ENCODE measurements at places on chromosomes 4 and X.

- DNase-seq: no peak
Measured at GRCh38 chr4:39657465-39657864, 18.8 kb upstream of the SMIM14 start.

DNA sequence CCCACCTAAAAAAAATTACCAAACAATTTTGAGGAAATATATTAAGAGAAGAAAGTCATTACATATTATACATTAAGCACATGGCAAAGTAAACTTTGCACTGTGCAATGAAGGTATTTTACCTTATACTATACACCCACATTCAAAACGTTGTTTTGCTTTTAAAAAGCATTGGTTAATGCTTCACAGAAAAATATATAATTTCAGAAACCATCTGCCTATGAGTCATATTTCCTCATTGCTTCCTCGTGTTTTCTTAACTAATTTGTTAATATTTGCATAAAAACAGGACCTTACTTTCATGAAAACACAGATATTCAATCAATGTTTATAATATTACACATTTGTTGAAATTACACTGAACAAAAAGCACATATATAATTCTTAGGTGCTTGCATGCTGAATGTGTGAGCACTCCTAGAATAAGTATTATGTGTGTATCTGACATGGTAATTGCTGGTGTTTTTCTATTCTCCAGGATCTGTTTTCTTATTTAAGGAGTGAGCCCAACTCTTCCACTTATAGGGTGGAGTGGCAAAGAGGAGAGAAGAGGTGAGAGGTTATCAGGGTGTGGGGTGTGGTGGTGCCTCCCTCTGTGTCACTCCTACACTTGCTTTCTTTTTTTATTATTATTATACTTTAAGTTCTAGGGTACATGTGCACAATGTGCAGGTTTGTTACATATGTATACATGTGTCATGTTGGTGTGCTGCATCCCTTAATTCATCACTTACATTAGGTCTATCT is 95.1 kb upstream of the IQCM start:
- DNase-seq: no peak

DNA sequence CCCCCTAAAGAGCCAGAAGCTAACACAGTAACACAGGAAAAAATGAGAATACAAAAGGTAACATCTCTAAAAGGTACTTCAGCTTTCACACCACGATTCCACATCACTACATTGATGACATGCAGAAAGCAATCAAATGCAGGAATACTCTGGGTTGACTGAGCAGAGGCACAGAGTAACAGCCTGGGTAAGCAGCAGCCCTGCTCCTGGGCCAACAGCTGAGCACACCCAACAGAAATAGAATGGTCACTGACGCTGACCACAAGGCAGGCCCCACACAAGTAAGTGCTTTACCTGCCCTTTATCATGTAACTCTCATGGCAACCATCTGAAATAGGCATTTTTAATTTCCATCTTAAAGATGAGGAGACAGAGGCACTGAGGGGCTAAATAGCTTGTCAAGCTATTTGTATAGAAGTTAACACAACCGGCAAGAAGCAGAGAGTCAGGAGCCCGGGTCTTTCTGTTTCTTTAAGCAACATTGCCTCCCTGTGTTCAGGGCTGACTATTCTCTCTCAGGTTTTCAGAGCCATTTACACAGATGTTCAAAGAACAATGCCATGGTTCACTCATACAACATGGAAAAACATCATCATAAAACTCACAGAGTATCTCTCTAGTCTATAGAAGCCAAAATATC is 168.9 kb downstream of the ZNF674 start:
- peak; percentile 68 for DNase-seq

- no peak for DNase-seq
Measured at GRCh38 chr4:181007751-181008150, 1235.5 kb upstream of the TENM3 start.

DNA sequence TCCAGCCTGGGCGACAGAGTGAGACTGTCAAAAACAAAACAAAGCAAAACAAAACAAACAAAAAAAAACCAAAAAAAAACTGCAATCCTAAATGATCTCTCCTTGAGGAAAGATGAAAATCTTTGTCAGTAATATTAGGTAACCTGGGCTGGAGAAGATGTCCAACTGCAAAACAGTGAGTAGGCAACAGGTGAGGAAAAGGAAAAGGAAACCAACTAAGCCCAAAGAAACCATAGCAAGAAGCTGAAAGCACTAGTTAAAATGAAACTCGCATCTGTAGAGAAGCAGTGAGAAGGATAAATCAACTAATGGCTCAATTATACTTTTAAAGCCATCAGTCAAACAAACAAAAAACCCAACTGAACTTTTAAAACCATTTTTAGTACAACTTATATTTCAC is 54.2 kb downstream of the ENOX2 start:
- DNase-seq: no peak

- no peak for DNase-seq
Measured at GRCh38 chr4:38141808-38142500, 181.8 kb downstream of the PTTG2 start.

DNA sequence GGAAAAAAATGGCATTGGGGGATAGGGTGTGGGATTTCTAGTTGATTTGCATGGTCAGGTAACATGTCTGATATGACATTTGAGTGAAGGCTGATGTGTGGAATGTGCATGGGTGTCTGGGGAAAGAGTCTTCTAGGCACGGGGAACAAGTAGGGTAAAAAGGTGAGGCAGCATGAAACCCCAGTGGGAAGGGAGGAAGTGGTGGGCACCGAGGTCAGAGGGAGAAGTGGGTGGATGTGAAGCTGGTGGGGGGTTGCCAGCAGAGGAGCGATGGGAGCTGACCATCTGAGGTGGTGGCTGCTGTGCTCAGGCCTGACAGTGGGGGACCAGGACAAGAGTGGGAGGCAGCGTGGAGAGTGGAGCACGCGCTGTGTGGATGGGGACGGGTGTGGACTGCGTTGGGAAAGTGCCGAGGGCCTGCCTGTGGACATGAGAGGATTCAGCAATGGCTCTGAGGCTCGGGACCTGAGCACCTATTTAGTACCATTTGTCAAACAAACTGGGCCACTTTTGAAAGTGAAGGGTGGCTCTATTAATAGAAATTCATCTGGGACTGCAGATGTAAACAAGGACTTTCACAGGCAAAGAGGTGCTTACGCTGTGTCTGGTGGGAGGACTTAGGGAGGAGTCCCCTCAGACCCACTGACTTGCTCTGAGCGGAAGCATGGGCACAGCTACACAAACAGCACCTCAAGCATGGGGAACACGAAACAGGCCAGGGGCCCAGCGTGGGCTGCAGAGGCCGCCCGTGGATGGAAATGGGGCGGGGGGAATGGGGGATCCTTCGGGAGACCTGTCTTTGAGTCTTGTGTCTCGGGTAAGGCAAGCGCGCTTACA is 16.7 kb upstream of the S100P start:
- no peak for DNase-seq

DNA sequence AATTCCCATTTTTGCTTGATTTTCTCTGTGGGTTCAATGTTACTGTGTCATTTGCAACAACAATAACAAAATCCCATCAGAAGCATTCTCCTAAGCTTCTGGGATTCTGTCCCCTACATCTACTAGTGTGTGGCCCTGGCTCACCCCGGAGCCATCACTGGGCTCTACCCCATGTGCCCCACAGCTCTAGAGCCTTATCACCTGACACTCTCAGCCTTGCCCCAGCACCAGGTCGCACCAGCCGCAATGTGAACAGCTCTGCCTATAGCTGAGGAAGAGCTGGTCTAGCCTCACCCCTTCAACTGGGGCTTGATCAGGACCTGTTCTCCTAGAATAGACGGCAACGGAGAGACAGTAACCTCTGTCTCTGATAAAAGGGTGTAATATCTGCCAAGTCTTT is 161.7 kb downstream of the SHROOM3 start:
- DNase-seq: no peak

DNA sequence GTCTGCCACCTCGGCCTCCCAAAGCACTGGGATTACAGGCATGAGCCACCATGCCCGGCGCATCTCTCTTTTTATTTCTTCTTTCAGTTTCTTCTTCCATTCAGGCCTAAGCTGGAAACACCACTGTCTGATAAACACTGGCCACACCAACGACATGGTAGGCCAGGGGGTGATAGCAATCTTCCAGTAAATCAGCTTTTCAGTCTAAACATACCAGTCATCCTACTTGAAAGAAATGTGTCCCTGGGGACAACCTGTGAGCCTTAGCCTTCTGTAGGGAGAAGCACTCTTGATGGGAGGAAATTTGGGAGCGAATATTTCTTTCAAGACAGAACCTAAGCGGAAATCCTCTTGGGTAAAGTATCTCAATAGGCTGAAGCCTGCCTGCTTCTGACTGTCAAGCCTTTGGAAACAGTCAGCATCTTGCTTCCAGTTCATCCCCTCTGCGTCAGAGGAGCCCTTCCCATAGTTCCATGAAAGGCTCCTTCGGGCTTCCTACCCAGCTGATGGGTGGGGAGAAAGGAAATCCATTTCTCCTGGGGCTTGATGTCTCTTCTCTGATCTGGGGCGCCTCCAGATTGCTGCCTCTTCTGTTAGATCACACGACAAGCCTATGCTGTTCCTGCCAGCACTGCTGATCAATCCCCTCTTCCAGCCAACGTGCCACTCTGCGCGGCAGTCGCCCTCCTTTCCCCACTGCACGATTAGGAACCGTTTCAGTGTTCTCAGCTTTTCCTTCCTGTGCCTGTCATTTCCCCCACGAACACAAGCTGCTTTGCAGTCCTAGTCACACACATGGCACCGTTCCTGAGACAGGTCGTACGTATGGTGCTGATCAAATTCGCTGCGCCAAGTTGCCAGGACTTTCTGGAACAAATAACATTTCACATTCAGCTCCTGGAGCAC is 49.5 kb upstream of the CBR4 start:
- DNase-seq: no peak

DNA sequence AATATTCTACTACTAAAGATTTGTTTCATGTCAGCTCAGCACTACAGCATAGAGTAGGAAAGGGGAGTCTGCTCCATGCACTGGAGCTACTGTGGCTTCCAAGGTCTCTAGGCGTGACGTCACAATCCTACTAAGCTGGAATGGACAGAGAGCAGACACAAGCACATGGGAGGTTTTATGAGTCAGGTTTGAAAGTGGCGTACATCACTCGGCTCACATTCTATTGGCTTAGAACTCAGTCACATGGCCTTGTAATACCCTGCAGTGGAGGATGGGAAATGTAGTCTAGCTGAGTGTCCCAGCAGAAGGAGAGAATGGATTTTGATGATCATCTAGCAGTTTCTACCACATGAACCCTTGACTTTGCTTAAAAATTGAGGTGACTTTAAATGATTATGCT is 624.8 kb upstream of the ATOH1 start:
- no peak for DNase-seq

- DNase-seq: no peak
Measured at GRCh38 chr4:77797239-77797638, 21.9 kb downstream of the CNOT6L start.

DNA sequence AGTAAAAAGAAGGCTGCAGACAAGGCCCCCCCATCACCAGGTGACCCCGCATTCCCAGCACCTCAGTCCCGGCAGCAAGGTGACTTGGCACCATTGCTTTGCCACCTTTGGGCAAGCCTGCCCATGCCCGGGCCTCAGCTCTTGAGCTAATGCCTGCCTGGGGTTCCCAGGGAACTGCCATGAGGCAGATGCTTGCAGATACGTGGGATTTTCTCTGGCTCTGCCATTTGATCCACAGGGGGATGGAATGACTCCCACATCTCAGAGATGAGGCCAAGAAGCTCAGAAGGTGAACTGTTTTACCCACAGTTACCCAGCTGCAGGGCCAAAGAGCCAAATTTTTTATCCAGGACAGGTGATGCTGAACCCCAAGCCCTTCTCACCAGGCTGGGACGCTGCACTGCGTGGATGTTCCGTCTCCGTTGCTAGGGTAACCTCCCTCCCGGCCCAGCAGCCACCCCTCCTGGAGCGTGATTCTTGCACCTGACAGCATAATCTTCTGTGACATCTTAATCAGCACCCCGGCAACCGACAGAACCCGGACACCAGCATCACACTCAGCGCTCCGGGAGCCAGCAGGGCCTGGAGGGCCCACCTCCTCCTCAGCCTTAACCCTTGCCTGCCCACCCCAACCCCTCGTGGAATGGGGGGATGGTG is 15.7 kb upstream of the MSX1 start:
- no peak for DNase-seq

Data from LoVo (cell line).